ENCODE measurements at places on chromosomes 3 and 15. TPM values are rescaled to one million over a fixed set of nuclear protein-coding genes. Genes with fewer than 3 reads are reported as not detected.

Gene LRRC31
- not detected for total RNA-seq

Gene LTK
- not detected for total RNA-seq

Gene VIPR1
- not detected for total RNA-seq

Gene DLL4
- 0.31 TPM for total RNA-seq

Gene ACAN
- 0.27 TPM for total RNA-seq

Gene PRTG
- total RNA-seq = 3.3 TPM

Gene SHC4
- total RNA-seq = 1.0 TPM

All from HT1080 (cell line).